Anterior cingulate cortex (tissue), 58 donors: ENCODE measurements at places on chromosomes 2 and 18.

- DNase-seq: no peak
Observed at GRCh38 chr2:224381521-224382279, 20.2 kb downstream of the FAM124B start.

GRCh38 chr2:62437785-62438184 is 68.2 kb downstream of the TMEM17 start:
- no peak for DNase-seq

DNA sequence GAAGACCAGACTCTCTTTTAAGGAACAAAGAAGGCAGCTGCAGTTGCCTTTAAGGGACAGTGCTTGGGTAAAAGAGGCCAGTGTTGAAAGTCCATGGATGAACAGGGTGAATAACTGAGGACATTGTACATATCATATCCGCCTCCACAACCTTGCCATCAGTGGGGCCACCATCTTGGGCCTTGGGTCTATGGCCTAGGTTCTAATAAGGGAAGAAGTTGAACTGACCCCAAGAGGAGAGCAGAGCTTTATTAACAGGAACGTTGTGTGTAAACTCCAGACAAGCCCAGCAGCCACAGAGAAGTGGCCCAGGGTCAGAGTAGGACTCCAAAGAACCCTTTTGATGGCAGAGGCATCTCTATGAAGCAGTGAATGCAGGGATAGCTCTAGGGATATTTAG is 332.8 kb downstream of the CYP26B1 start:
- DNase-seq: no peak

GRCh38 chr2:175004730-175004979 is 526 bp downstream of the CHN1 start:
- no peak for DNase-seq

GRCh38 chr2:194883711-194884110 is 773.3 kb upstream of the SLC39A10 start:
- no peak for DNase-seq

GRCh38 chr18:10149768-10150556 is 236.1 kb downstream of the VAPA start:
- DNase-seq: no peak

- DNase-seq: no peak
Observed at GRCh38 chr2:11379558-11379957, 35.1 kb upstream of the ROCK2 start.

- no peak for DNase-seq
Observed at GRCh38 chr2:170685591-170685990, 29.5 kb upstream of the SP5 start.

GRCh38 chr2:165202239-165202638 is 1.6 kb downstream of the SCN3A start:
- DNase-seq: no peak

DNA sequence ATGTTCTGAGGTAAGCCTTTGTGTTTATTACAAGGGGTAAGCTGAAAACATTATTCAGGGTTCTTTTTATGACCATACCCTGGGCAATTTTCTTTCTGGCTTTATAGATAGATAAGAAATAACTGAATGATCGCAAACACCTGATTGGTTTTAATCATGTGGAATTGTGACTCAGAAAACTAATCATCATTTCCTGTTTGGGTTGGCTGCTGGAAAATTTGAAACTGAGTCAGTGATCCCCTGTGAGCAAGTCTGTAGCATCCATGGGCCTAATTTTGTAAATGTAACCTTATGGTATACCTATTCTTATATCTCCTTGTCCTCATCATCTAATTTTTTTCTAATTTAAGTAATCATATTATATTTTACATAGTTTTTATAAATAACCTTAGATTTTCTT is 34.3 kb downstream of the CCDC68 start:
- no peak for DNase-seq

GRCh38 chr2:132757002-132757589 is 87.1 kb upstream of the LYPD1 start:
- no peak for DNase-seq

DNA sequence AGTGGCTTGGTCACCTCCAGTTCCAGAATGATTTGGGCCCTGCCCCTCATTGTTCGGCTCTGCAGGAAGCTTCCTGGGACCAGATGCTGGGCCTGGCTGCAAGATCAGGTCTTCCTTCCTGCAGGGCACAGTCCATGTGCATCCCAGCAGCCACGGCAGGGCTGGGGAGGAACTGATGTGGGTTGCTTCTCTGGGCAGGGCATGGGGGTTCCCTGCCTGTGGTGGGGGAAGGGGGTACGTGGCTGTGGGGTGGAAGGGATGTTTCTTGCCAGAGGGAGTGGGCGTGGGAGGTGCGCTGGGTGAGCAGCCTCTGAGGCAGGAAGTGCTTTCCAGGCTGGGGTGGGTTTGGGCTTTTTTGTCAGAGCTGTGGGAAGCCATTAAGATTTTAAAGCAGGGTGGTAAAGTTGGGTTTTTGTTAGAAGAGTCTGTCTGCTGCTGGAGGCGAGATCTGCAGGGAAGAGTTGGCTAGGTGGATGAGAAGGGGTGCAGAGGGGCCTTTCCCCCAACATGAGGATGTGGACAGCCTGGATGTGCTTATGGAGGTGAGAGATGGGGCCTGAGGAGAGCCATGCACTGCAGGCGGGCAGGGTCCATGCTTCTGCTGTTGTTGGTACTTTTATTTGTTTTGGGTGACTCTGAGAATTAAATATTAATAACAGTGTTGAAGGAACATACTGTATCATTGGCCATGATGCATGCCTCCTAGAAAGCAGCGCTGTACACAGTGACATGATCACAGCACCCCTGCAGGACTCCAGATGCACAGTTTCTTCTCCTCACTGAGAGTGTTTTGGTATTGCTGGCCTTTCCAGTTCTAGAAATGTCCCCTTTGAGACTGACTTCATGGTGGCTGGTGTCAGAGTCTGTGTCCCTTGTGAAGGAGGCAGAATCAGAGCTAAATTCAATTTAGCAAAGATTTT is 45.3 kb downstream of the DGKD start:
- DNase-seq: no peak
